ENCODE measurements at places on chromosomes 6 and 20.

GRCh38 chr6:28771401-28772267, 152.2 kb downstream of the TRIM27 start:
- no peak for DNase-seq

DNA sequence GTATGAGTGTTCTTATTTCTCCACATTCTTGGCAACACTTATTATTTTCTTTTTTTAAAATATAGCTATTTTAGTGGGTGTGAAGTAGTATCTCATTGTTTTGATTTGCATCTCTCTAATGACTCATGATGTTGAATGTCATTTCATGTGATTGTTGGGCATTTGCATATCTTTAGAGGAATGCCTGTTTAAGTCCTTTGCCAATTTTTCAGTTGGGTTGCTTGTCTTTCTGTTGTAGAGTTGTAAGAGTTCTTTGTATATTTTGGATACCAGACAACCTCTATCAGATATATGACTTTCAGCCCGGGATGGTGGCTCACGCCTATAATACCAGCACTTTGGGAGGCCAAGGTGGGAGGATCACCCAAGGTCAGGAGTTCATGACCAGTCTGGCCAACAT, 5.1 kb upstream of the POPDC3 start:
- no peak for DNase-seq

DNA sequence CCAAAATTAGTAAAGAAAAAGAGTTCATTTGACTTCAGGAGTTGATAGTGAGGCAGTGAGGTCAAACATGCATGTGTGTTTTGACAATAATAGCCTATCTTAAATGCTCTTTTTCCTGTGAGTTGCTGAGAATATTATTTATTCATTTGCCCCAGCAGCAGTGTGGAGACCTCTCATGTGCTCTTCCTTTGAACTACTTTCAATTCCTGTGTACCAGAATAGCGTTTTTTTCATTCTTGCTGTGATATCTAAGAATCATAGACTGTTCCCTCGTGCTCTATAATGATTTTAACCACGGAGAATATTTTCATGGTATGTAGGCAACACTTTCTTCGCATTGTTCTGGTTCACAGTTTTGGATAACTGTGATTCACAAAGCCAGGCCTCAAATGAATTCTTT, 5.2 kb downstream of the CDYL start:
- no peak for DNase-seq

DNA sequence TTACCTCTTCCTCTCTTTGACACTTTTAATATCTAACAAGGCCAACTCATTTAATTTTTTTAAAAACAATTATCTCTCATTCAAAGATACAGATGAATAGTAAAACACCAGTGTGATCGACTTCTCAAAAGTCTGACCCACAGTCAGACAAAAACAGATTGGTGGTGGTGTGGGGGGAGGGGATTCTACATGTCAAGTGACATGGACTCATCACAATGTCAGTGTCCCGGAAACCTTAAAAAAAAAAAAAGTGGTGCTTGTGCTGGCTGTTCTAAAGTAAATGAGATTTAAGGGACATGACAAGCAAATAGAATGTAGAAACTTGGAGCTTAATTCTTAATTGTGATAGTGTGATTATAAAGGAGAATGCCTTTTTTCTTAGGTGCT, 16.3 kb upstream of the RFPL4B start:
- peak; percentile 59 for DNase-seq

Measured in HFF-Myc (cell line).